ENCODE measurements at places on chromosomes 3 and 15.
A peak's percentile ranks its signal among the peaks of the same experiment; 100 is the strongest.

- ATAC-seq = no peak
Measured at GRCh38 chr3:122515870-122516269, 1.1 kb upstream of the KPNA1 start.

DNA sequence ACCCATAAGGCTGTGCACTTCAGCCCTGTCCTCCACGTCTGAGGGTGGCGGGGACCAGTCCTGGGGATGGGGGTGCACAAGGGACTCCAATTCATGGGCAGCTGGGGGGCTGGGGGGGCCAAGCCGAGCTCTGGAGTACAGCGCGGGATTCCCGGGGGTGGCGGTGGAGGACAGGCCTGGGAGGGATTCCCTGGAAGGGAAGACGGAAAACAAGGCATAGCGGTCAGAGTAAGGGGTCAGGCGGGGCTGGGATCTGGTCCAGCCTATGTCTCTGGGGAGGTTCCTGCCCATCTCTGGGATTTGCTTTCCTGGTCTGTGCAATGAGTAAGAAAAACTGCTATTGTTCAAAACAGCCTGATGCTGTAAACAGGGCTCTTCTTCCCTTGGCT is 8.1 kb upstream of the IGDCC3 start:
- no peak for ATAC-seq

GRCh38 chr3:186532598-186533072 is 11.5 kb downstream of the CRYGS start:
- ATAC-seq = no peak

DNA sequence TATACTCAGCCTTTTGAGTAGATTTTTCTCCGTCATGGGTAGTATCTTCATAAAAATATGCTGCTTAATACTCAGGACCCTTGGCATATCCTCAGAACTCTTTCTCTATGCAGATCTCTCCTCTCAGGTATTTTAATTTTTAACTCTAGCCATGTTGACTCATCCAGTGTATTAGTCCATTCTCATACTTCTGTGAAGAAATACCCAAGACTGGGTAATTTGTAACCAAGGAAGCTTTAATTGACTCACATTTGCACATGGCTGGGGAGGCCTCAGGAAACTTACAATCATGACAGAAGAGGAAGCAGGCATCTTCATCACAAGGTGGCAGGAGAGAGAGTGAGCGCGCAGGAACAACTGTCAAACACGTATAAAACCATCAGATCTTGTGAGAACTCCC is 129.3 kb upstream of the CD96 start:
- ATAC-seq = peak; percentile 25

DNA sequence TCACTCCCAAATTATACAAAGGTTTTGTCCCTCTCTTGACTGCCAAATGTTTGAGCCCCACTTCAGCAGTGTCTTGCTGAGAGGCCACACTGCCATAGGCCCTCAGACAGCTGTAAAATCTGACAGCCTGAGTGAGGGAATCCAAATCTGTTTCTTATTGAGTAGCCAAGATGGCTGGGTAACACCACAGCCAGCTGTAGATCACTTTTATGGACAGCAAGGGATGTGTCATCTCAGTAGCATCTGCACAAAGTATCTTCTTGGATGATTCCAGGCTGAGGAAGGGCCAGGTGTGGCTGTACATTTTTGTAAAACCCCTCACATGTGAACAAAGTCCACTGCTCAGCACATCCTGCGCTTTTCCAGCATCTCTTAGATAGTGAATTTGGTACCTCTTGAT is 237.0 kb upstream of the LRTM1 start:
- no peak for ATAC-seq

GRCh38 chr3:167787440-167787839 is 51.9 kb downstream of the SERPINI1 start:
- ATAC-seq = no peak

DNA sequence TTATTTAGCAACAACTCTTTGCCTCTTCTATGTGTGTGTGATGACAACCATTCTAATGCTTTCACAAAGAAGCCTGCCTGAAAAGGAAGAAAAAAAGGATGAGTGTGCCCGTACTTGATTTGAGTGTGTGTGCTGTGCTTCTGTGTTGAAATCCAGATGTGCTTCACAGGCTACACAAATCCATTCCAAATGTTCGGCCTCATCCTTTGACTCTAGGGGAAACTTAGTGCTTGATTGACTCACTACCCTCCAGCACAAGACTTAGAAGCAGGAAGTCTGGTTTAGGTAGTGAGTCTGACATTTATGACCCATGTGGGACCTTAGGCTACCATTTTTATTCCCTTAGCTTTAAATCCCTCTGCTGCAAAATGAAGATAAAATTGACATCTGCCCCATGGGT is 108.8 kb upstream of the PLAAT1 start:
- ATAC-seq = no peak

- ATAC-seq = no peak
Measured at GRCh38 chr15:59532770-59533379, 78.7 kb upstream of the GCNT3 start.
